ENCODE measurements at places on chromosomes 12 and 14. TPM values are rescaled to one million over a fixed set of nuclear protein-coding genes. Genes with fewer than 3 reads are reported as not detected.
A peak's percentile ranks its signal among the peaks of the same experiment; 100 is the strongest.

GRCh38 chr12:53820514-53821306 lies 68.9 kb upstream of the CISTR start:
- no peak for DNase-seq

- DNase-seq: no peak
Measured at GRCh38 chr12:77319166-77319565, 253.8 kb upstream of the E2F7 start.

DNA sequence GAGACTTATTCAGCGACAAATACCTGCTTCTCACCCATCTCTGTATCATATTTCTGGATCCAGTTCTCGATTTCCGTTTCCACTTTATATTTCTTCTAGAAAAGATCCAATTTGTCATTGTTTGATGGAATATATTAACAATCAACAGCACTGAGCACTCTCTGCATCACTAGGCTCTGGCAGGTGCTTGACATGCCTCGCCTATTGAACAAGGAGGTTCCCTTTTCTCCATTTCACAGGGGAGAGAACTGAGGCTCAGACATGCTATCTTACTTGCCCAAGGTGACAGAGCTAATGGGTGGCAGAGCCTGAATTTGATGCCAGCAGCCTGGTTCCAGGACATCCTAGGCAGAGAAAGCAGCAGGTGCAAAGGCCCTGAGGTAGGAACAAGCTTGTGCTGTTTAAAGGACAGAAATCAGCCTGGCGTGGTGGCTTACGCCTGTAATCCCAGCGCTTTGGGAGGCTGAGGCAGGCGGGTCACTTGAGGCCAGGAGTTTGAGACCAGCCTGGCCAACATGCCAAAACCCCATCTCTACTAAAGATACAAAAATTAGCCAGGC lies 12.1 kb downstream of the RITA1 start:
- DNase-seq: no peak

DNA sequence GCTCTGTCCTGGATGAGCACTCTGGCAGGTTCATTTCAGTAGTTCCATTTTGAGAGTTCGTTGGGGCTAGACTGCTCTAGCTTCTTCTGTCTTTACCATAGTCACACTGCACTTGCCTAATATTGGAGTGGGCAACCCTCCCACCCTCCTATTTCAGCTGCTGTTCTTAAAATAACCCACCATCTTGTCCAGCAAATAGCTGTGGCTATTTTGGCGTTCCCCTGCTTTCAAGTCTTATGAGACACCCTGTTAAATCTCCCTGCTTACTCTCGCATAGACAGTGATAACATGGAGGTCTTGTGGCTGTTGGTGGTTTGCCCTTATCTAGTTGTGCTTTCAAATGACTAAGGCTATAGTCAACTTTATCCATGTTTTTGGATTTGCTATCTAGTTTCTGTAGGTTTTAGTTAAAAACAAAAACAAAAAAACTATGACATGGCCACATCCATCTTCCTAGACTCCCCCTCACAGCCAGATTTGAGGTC lies 65.5 kb downstream of the LRP6 start:
- no peak for DNase-seq

DNA sequence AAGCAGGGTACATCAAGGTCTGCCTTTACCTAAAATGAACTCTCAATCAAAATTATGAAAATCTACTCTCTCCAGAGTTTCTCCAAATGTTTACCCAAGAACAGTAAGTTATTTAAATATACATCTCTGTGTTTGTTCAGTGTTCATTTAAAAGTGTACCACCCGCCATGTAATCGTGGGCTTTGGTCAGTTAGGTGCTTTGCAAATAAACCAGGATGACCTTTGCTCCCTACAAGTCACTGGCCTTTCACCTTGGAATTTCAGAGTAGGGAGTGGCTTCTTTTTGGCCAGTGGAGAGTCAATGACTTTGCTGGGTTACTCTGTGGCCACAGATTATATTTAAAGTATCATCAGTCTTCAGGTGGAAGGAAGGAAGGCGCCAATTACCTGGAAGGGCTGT lies 74.6 kb upstream of the PTPRB start:
- DNase-seq: no peak

DNA sequence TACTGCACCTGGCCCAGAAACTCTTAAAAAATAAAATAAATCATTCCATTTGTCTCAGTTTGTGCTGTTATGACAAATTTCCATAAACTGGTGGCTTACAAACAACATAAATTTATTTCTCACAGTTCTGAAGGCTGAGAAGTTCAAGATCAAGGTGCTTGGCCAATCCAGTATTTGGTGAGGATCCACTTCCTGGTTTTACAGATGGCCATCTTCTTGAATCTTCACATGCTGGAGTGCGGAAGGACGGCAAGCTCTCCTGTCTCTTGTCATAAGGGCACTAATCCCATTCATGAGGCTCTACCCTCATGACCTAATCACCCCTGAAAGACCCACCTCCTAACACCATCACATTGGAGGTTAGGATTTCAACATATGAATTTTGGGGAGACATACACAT lies 29.9 kb upstream of the MYBPC1 start:
- peak; percentile 5 for DNase-seq

- no peak for DNase-seq
Measured at GRCh38 chr12:63941879-63942278, 97.4 kb downstream of the SRGAP1 start.

DNA sequence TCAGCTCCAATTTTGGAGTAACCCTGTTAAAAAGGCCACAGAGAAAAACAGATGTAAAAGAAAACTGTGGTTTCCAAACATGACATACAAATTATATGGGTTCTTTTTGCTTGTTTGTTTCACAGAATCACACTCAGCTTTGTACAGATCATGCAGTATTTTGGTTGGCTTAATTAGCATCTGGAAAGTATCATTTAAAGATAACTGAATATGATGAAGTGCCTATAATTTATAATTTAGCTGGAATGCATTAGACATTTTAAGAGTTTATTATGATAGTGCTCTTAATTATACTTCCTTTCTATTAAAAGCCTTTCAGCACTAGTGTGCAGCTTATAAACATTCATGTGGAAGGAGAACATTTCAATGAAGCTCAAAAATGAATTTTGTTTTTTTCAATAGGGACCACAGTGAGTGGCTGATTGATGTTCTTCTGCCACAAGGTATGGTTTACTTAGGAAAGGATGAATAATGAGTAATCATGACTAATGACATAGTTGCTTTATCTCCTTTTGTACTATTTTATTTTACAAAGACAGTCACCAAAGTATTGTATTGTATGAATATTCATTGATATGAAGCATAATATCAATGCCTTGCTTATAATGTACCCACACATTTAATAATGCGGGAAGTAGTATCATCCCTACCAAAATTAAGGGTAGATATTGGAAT lies 98.3 kb downstream of the UNC79 start:
- DNase-seq: no peak

GRCh38 chr14:56115334-56115870 lies 2.8 kb upstream of the PELI2 start:
- no peak for DNase-seq

The INSM2 gene
- not detected for total RNA-seq

The RAB5B gene
- total RNA-seq: 16.1 TPM

The SLC8A3 gene
- total RNA-seq: not detected

All from CD8-positive, alpha-beta T cell (primary cell).